ENCODE measurements at places on chromosomes 16 and 17. TPM values are rescaled to one million over a fixed set of nuclear protein-coding genes. Genes with fewer than 3 reads are reported as not detected.
A peak's percentile ranks its signal among the peaks of the same experiment; 100 is the strongest.

DNA sequence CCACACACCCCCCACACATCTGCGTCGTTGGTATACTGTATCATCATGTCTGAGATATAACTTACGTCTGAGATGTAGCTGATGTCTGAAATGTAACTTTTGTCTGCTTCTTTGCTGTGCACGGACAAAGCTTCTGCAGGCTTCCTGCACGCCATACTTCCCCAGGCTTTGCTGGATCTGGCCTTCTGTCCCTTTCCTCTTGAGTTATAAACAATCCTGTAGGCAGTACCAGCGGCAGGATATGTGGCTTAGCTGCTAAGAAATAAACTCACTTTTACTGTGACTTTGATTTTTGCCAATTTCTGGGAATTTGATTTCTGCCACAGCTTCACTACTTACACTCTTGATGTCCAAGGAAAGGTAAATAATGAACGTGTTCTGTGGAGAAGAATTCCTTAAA, 184.4 kb downstream of the RPTOR start:
- H3K27me3 ChIP-seq = no peaks in the 10 kb centered on the region
- H3K4me1 ChIP-seq = peaks cover 66% of the 10 kb centered on the region
- no peak overlapping the region for H3K4me3 ChIP-seq
- DNase-seq = no peak
- peaks cover 40% of the 10 kb centered on the region for H3K36me3 ChIP-seq
- no peak overlapping the region for H3K27ac ChIP-seq

GRCh38 chr16:1871974-1872635, at the start of gene MEIOB:
Gene MEIOB (minus strand): TSS chr16:1872164. CDS start chr16:1868175, 3,989 bp downstream.
- H3K27me3 ChIP-seq = peaks cover 26% of the 10 kb centered on the region
- H3K4me1 ChIP-seq = peaks cover 5% of the 10 kb centered on the region
- no peak within 1 kb of the TSS for H3K27ac ChIP-seq
- H3K36me3 ChIP-seq = no peaks in the 10 kb centered on the region
- peak within 1 kb of the TSS; percentile 43 for H3K4me3 ChIP-seq

GRCh38 chr16:57566436-57566835, 24.0 kb downstream of the ADGRG5 start:
- DNase-seq = no peak
- H3K27me3 ChIP-seq = no peaks in the 10 kb centered on the region
- no peak overlapping the region for H3K27ac ChIP-seq
- no peak overlapping the region for H3K4me3 ChIP-seq

DNA sequence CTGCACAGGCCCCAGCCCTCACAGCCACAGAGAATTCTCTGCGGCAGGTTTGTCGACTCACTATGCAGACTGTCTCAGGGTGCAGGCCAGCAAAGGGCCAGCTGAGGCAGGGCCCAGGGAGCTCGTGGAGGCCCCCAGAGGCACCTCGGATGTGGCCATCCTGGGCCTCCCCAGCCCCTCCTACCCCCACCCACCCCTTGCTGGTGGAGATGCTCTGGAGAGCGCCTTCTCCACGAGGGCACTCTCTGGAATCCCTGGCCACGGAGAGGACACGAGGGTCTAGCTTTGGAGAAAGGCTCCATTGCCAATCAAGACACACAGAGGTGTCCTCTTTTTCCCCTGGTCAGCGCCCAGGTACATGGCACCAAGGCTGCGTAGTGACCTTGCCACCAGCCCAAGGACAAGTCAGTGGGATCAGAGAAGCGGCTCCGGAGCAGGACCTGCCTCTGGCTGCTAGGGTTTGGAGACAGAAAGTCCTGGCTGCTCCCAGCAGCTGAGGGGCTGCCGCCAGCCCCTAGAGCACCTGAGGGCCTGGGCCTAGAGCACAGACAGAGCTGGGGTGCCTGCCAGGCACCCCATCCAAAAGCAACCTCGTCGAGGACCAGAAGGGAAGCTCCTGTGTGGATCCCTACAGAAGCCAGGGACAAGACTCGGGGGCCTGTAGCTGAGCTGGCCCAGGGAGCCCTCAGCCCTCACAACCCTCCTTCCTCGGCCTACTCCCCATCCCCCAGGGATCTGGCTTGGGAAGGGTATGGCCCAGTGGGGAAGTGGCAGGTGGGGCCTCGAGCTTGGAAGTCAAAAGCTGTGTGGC, 18.7 kb downstream of the ARL2BP start:
- H3K4me1 ChIP-seq = peaks cover 46% of the 10 kb centered on the region
- no peaks in the 10 kb centered on the region for H3K36me3 ChIP-seq
- no peak overlapping the region for H3K27ac ChIP-seq
- H3K27me3 ChIP-seq = no peaks in the 10 kb centered on the region

DNA sequence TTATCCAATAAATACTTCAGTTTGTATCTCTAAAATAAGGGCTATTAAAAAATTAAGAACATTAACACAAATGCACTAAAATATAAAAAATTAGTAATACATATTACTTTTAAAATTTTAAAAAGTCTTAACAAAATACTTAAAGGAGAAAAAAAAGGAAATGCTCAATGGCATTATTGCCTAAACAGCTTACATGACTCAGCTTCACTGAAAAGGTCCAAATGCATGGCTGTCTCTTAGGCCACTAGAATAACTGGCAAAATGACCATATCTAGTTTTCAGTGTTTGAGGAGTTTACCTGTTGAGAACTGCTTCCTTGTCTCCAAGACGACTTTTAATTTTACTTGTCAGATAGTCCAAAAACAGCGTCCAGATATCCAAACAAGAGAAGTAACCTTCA, 66.0 kb downstream of the XPO6 start:
- DNase-seq = no peak
- H3K27me3 ChIP-seq = no peaks in the 10 kb centered on the region
- H3K4me3 ChIP-seq = no peak overlapping the region
- peaks cover 92% of the 10 kb centered on the region for H3K4me1 ChIP-seq
- H3K36me3 ChIP-seq = peaks cover 70% of the 10 kb centered on the region

- H3K27ac ChIP-seq = no peak overlapping the region
- no peaks in the 10 kb centered on the region for H3K4me1 ChIP-seq
- H3K36me3 ChIP-seq = no peaks in the 10 kb centered on the region
- no peak for DNase-seq
- H3K27me3 ChIP-seq = peaks cover 18% of the 10 kb centered on the region
- no peak overlapping the region for H3K4me3 ChIP-seq
These were observed 19.2 kb downstream of the WFDC1 start for GRCh38 chr16:84313921-84314320.

DNA sequence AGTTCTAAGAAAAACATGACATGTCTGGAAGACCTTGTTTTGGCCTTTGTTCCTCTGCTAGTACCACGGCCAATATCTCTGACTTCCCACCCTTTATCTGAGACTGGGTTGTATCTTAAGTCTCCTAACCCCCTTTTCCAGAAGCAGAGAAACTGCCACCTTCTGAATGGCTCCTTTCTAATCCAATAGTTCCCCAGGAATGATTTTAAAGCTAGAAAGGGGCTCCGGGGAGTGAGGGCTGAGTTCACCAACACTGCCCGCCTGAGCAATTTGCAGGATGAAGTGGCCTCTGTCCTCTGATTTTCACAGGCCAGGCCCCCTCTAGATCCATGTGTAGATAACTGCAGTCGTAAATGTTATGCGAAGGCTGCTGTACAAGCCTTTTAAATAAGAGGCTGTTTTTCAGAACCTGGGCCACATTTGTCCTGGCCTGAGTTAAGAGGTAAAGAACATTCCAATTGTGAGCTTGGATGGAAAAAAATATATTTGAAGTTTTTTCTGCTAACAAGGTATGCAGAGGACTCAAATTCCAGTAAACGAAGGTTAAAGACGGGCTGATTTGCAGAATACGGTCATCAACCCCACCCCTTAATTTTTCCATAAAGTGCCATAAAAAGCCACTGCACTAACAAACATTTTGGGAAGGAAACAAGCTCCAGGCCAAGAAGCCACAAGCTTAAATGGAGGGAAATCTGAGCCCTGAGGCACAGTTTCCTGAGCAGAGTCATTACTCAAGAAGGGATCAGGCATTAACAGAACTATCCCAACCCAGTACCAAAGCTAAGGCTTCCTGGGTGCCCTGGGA, 117.0 kb upstream of the MAF start:
- H3K4me3 ChIP-seq = no peak overlapping the region
- peaks cover 9% of the 10 kb centered on the region for H3K4me1 ChIP-seq

- no peaks in the 10 kb centered on the region for H3K27me3 ChIP-seq
- peak overlapping the region; percentile 77 for H3K27ac ChIP-seq
- peak; percentile 50 for DNase-seq
- H3K4me1 ChIP-seq = peaks cover 39% of the 10 kb centered on the region
- H3K36me3 ChIP-seq = peaks cover 32% of the 10 kb centered on the region
- peak overlapping the region; percentile 77 for H3K4me3 ChIP-seq
These were observed 1.2 kb downstream of the CDT1 start for GRCh38 chr16:88804552-88805339.

- H3K4me3 ChIP-seq = no peak overlapping the region
- peaks cover 12% of the 10 kb centered on the region for H3K27me3 ChIP-seq
- H3K36me3 ChIP-seq = no peaks in the 10 kb centered on the region
- no peak for DNase-seq
- no peak overlapping the region for H3K27ac ChIP-seq
- H3K4me1 ChIP-seq = peaks cover 9% of the 10 kb centered on the region
These were observed 23.6 kb downstream of the SPPL2C start for GRCh38 chr17:45868276-45868675.

The TBC1D3L gene
- 1.5 TPM for total RNA-seq

The CEP112 gene
- total RNA-seq = 4.2 TPM

The TMEM186 gene
- 10.1 TPM for total RNA-seq

The TNP2 gene
- not detected for total RNA-seq

The FOXN1 gene
- total RNA-seq = not detected

The HCRT gene
- total RNA-seq = not detected

The CD300LB gene
- not detected for total RNA-seq

The SLC12A3 gene
- not detected for total RNA-seq

The XPO6 gene
- 237 TPM for total RNA-seq

The MAP3K14 gene
- 25.8 TPM for total RNA-seq

The CCL5 gene
- 68.7 TPM for total RNA-seq

The CDR2L gene
- 0.31 TPM for total RNA-seq

The SLC25A10 gene
- total RNA-seq = 32.4 TPM

The UTS2R gene
- total RNA-seq = not detected

All from activated CD4-positive, alpha-beta T cell treated with anti-CD3 and anti-CD28 coated beads, Interleukin-2, amount 10 ng/mL, durations not matched to agents 7 days and 5 days (primary cell).